ENCODE measurements at places on chromosomes 11 and 22. TPM values are rescaled to one million over a fixed set of nuclear protein-coding genes. Genes with fewer than 3 reads are reported as not detected.

DNA sequence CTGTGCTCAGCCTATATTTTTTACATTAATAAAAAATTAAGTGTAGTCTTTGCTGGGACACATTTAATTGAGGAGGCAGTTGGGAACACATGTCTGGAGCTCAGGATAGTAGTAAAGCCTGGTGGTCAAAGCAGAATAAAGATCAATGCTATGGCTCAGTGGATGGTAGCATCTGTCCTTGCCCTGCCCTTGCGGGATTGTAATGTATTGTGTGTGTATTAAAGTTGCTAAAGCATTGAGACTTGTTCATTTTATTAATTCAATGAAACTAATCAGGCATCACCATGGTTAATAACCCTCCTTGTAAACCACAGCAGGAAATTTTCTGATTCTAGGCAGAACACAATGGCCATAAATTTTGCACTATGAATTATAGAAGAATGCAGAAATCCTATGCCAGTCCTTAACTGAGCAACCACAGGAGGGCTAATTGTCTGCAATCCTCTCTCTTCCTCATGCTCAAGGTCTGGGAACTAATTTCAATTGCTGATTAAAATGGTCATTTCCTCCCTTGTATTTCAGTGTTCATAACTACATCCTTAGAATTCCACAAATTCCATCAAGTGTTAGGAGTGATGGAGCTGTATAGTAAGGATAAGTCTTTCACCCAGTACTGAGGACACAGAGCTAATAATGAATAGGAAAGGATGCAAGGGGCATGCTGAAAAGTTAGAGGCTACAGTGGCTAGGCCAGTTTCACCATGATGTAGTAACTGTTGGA lies 403.2 kb upstream of the DDI1 start:
- no peak for DNase-seq
- H3K36me3 ChIP-seq = no peaks in the 10 kb centered on the region
- no peak overlapping the region for H3K4me3 ChIP-seq
- no peaks in the 10 kb centered on the region for H3K4me1 ChIP-seq
- peaks cover 3% of the 10 kb centered on the region for H3K27me3 ChIP-seq

DNA sequence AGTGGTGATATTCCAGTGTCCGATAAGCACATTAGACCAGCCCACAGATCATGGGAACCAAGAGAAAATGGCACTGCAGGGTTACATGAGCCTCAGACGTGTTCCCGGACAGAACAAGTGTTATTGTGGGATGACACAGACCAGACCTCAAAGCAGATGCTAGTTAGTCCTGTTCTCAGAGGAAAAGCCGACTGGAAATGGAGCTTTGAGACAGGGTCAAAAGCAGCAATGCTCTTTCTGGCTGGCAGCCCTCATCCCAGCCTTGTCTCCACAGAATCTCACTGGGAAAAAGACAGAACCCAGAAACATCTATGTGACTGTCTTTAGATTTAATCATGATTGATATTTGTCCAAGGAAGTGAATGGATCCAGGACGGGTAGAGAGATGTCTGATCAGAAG lies 506.8 kb downstream of the INSC start:
- no peaks in the 10 kb centered on the region for H3K4me1 ChIP-seq
- DNase-seq = no peak
- no peaks in the 10 kb centered on the region for H3K36me3 ChIP-seq
- H3K27ac ChIP-seq = no peak overlapping the region

DNA sequence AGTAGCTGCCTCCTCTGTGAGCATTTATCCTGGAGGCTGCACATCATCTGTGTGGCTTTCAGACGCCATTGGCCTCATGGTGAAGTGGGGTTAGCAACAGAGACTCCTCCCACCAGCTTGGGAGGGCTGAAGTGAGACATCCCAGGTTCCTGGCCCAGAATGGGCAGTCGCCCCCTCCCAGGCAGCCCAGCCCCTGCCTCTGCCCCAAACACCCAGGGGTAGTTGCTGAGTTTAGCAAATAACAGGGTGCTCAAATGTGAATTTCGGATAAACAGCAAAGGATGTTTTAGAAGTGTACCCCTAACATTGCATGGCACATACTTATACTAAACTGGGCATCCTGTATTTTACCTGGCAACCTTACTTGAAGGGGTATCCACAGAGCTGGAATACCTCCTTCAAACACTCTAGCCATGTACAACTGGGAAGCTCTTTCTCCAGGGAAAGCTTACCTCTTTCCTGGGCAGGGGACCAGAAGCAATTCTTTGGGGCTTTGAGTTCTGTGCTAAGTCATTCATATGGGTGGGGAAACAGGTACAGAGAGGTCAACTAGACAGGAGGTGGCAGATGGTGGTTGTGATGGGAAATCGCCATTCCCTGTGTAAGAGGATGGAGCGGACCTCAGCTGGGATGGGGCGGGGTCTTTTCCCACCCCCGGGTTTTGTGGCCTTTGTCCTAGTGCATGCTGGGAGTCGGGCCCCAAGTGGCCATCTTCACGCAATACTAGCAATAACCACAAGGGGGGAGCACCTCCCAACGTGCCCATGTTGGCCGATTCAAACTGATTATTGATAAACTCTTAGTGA lies 19.3 kb downstream of the MTFP1 start:
- H3K27me3 ChIP-seq = no peaks in the 10 kb centered on the region
- peaks cover 10% of the 10 kb centered on the region for H3K4me1 ChIP-seq
- peak; percentile 83 for DNase-seq
- no peaks in the 10 kb centered on the region for H3K36me3 ChIP-seq
- no peak overlapping the region for H3K27ac ChIP-seq

GRCh38 chr22:41818596-41818995 lies 14.3 kb upstream of the SREBF2 start:
- no peaks in the 10 kb centered on the region for H3K4me1 ChIP-seq
- no peak overlapping the region for H3K4me3 ChIP-seq
- DNase-seq = no peak

GRCh38 chr11:27204529-27204928 lies 158.5 kb downstream of the CCDC34 start:
- no peaks in the 10 kb centered on the region for H3K36me3 ChIP-seq
- no peak overlapping the region for H3K27ac ChIP-seq
- peak; percentile 54 for DNase-seq
- no peak overlapping the region for H3K4me3 ChIP-seq

GRCh38 chr22:43177479-43177878 lies 9.5 kb downstream of the TTLL12 start:
- H3K4me1 ChIP-seq = no peaks in the 10 kb centered on the region
- no peak overlapping the region for H3K4me3 ChIP-seq
- no peak for DNase-seq
- no peak overlapping the region for H3K27ac ChIP-seq
- peaks cover 50% of the 10 kb centered on the region for H3K36me3 ChIP-seq

- no peak overlapping the region for H3K4me3 ChIP-seq
- no peak for DNase-seq
- H3K27me3 ChIP-seq = no peaks in the 10 kb centered on the region
- H3K27ac ChIP-seq = no peak overlapping the region
- H3K36me3 ChIP-seq = no peaks in the 10 kb centered on the region
Measured at GRCh38 chr11:10447445-10447844, 7.6 kb upstream of the AMPD3 start.

GRCh38 chr11:68741463-68741862 lies 9.9 kb downstream of the TESMIN start:
- H3K4me1 ChIP-seq = no peaks in the 10 kb centered on the region
- H3K4me3 ChIP-seq = no peak overlapping the region
- no peaks in the 10 kb centered on the region for H3K27me3 ChIP-seq
- DNase-seq = no peak

DNA sequence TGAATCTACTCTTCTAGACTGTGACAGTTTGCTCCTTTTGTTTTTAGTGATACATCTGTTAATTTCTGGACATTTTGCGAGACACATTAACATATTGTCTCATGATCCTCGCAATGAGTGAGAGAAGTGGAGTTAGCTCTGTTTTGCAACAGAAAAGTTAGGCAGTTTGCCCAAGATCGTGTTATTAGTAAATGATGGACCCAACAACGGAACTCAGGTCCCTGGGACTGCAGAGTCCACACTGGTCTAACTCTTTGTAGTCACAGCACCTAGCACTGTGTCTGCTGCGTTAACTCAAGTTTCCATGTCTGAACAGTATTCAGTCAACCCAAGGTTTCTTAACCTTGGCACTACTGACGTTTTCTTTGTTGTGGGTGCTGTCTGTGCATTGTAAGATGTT lies 3.2 kb downstream of the DEPDC7 start:
- H3K4me3 ChIP-seq = peak overlapping the region; percentile 50
- H3K36me3 ChIP-seq = no peaks in the 10 kb centered on the region
- DNase-seq = no peak
- peak overlapping the region; percentile 75 for H3K27ac ChIP-seq
- H3K4me1 ChIP-seq = peaks cover 52% of the 10 kb centered on the region

- no peaks in the 10 kb centered on the region for H3K4me1 ChIP-seq
- no peaks in the 10 kb centered on the region for H3K36me3 ChIP-seq
- H3K27ac ChIP-seq = no peak overlapping the region
- no peaks in the 10 kb centered on the region for H3K27me3 ChIP-seq
Measured at GRCh38 chr11:86717817-86718501, 45.5 kb upstream of the ME3 start.

GRCh38 chr11:80109652-80110051 lies 668.8 kb upstream of the TENM4 start:
- no peak overlapping the region for H3K27ac ChIP-seq
- no peak for DNase-seq
- no peaks in the 10 kb centered on the region for H3K4me1 ChIP-seq
- no peaks in the 10 kb centered on the region for H3K36me3 ChIP-seq
- H3K4me3 ChIP-seq = no peak overlapping the region

GRCh38 chr22:31083377-31083768 lies 2.3 kb downstream of the SMTN start:
- peak; percentile 33 for DNase-seq
- no peak overlapping the region for H3K4me3 ChIP-seq
- H3K27me3 ChIP-seq = no peaks in the 10 kb centered on the region
- peak overlapping the region; percentile 64 for H3K27ac ChIP-seq
- peaks cover 29% of the 10 kb centered on the region for H3K4me1 ChIP-seq

- DNase-seq = no peak
- no peaks in the 10 kb centered on the region for H3K36me3 ChIP-seq
- H3K27me3 ChIP-seq = no peaks in the 10 kb centered on the region
- H3K27ac ChIP-seq = no peak overlapping the region
- H3K4me3 ChIP-seq = no peak overlapping the region
Measured at GRCh38 chr22:47124451-47124881, 362.0 kb downstream of the TBC1D22A start.

DNA sequence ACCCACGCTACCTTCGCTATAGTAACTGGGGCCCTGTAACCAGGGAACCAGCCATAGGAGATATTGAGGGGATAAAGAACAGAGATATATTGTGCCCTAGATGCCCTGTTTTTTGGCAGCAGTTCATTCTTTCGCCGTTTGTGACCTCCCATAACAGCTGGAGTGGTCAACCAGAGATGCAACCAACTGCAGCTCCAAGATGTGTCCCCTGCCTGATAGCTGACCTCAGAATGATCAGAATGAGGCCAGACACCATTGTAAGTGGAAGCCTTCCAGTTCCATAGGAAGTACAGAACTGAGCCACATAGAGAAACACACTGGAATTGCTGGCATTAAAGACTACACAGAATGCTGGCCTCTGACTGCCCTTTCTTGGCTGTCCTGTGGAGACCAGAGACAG lies 39.2 kb downstream of the P4HA3 start:
- H3K27me3 ChIP-seq = no peaks in the 10 kb centered on the region
- no peaks in the 10 kb centered on the region for H3K36me3 ChIP-seq
- DNase-seq = no peak
- H3K27ac ChIP-seq = no peak overlapping the region
- no peaks in the 10 kb centered on the region for H3K4me1 ChIP-seq

DNA sequence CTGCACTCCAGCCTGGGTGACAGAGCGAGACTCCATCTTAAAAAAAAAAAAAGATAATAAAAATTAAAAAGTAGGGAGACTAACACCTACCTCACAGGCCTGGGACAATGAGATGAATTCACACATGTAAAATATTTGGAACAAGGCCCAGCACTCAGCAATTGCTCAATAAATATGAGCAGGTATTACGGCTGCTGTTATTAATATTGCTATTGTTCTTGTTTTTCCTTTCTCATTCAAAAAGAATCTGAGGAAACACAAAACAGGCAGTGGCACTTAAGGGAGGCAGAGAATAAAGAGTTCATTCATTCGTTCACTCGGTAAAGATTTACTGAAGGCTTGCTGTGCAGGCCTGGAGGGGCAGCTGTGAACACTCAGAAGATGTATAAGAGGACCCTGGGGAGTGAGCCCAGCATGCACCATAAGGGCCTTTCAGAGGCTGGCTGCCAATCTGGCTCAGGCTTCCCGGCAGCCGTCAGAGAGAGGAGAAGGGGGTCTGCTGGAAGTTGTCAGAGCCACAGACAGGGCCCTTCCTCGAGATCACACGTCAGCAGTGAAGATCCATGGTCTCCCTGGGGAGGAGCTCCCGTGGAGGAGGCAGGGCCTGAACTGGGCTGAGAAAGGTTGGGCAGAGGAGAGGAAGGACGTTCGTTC lies 51.6 kb upstream of the TCF20 start:
- no peak overlapping the region for H3K27ac ChIP-seq
- H3K4me3 ChIP-seq = no peak overlapping the region
- H3K36me3 ChIP-seq = no peaks in the 10 kb centered on the region
- no peaks in the 10 kb centered on the region for H3K4me1 ChIP-seq

GRCh38 chr11:110098645-110099044 lies 5.5 kb downstream of the ZC3H12C start:
- H3K27ac ChIP-seq = no peak overlapping the region
- no peaks in the 10 kb centered on the region for H3K27me3 ChIP-seq
- peaks cover 10% of the 10 kb centered on the region for H3K4me1 ChIP-seq
- H3K36me3 ChIP-seq = no peaks in the 10 kb centered on the region

- no peaks in the 10 kb centered on the region for H3K4me1 ChIP-seq
- no peak for DNase-seq
- no peak within 1 kb of the TSS for H3K4me3 ChIP-seq
- H3K27me3 ChIP-seq = no peaks in the 10 kb centered on the region
- no peaks in the 10 kb centered on the region for H3K36me3 ChIP-seq
- no peak within 1 kb of the TSS for H3K27ac ChIP-seq
Measured at GRCh38 chr11:124611064-124611463, at the start of gene PANX3. Gene PANX3 (plus strand): TSS chr11:124611428. CDS start chr11:124611557, 129 bp downstream.

Gene TBX10
- total RNA-seq = not detected

Gene IFT27
- 8.6 TPM for total RNA-seq

Gene MS4A4E
- 0.23 TPM for total RNA-seq

Gene EFCAB6
- total RNA-seq = 0.14 TPM

Gene PATE4
- not detected for total RNA-seq

Gene SHISAL1
- total RNA-seq = 0.17 TPM

Gene LGALS12
- not detected for total RNA-seq

Gene HTR3B
- not detected for total RNA-seq

Gene PAMR1
- 3.6 TPM for total RNA-seq

Gene PIK3IP1
- total RNA-seq = 7.3 TPM

Data from liver (tissue), 10 donors.